ENCODE measurements at places on chromosomes 7 and 10.

- peak; percentile 76 for DNase-seq
Observed at GRCh38 chr7:138890499-138891445, 90.4 kb downstream of the KIAA1549 start.

DNA sequence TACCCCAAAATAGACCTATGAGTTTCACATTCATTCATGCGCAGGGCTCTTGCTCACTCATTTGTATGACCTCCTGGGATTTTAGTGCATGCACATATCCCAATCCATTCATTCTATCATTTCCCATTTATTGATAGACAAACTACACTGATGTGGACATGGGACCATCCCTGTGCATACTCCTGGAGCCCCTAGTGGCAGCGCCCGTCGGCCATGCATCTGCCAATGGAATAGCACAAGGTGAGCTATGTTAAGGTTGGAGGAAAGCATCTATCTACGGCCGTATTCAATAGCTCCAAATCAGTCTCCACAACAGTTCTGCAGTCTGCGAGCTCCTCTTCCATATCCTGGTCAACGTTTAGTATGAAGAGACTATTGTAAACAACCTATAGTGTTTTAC lies 31.7 kb upstream of the FIGNL1 start:
- DNase-seq, result no peak

GRCh38 chr7:137670222-137671064 lies 176.3 kb downstream of the DGKI start:
- DNase-seq, result peak; percentile 54

GRCh38 chr7:40538281-40538680 lies 403.5 kb downstream of the SUGCT start:
- no peak for DNase-seq

DNA sequence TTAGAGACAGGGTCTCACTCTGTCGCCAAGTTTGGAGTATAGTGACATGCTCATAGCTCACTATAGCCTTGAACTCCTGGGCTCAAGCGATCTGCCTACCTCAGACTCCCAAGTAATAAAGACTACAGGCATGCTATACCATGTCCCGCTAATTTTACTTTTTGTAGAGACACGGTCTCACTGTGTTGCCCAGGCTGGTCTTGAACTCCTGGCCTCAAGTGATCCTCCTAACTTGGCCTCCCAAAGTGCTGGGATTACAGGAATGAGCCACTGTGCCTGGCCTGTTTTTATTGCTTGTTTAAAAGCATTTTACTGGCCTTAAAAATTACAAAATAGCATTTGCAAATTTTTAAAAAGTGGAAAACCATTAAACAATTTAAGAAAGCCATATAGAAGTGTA lies 135.0 kb downstream of the JAZF1 start:
- no peak for DNase-seq

GRCh38 chr10:28470873-28471651 lies 61.9 kb upstream of the WAC start:
- no peak for DNase-seq

GRCh38 chr7:30201921-30202320 lies 67.1 kb downstream of the MTURN start:
- DNase-seq, result no peak

- DNase-seq, result no peak
Observed at GRCh38 chr10:35569836-35570235, 35.3 kb upstream of the GJD4 start.

DNA sequence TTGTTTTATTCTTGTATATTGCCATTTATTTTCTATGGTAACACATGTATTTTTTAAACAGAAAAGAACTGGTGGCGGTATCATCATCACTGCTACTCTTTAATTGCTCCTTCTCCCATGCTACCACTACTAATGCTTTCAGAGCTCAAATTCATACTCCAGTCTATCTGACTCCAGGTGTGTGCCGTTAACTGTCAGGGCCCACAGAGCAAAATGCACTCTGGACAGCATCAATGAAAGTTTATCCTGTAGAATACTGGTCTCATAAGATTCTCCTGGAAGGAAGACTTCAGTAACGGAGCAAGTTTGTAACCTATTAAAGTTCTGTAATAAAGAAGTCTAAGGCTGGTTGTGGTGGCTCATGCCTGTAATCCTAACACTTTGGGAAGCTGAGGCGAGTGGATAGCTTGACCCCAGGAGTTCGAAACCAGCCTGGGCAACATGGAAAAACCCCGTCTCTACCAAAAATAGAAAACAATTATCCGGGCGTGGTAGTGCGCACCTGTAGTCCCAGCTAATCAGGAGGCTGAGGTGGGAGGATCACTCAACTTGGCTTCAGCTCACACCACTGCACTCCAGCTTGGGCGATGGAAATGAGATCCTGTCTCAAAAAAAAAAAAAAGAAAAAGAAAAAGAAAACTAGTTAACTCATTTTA lies 18.4 kb downstream of the ZNRF2 start:
- no peak for DNase-seq

- no peak for DNase-seq
Observed at GRCh38 chr10:58300676-58301075, 31.7 kb downstream of the CISD1 start.

GRCh38 chr7:24284699-24285506 lies 913 bp downstream of the NPY start:
- peak; percentile 12 for DNase-seq

DNA sequence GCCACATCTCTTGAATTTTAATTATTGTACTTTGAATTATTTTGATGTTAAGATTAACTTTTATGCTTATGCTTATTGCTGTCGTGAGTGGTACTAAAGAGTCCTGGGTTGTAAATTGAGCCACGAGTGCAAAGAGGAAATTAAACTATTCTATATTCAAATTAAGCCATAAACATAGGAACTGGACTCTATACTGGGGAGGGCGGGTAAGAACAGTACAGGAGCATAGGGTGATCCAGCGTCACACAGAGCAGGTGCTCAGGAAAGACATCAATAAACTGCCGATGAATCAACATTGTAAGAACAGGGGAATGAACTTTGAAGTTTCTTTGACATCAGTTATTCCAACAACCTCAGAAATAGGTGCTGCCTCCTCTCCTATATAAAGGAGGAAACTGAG lies 219.6 kb downstream of the CACNB2 start:
- DNase-seq, result no peak

- DNase-seq, result no peak
Observed at GRCh38 chr10:42990016-42990720, 86.7 kb upstream of the RET start.

DNA sequence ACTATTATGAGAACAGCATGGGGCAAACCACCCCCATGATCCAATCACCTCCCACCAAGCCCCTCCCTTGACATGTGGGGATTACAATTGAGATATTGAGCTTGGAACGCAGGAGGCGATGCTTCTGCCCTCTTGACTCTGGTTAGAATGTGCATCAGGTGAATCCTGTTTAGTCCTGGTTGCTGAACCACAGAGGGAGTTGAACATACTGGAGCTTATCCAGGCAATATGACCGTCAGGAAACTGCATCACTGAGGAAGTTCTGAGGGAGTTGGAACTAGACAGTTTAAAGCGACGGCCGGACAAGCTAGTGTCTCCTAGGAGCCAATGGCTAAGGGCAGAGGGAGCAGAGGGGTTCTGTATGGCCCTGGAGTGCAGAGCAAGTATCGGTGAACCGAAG lies 31.8 kb upstream of the GARS1 start:
- no peak for DNase-seq

- peak; percentile 76 for DNase-seq
Observed at GRCh38 chr10:122154545-122155366, 116.3 kb upstream of the BTBD16 start.

GRCh38 chr7:159022238-159022993 lies 122.3 kb downstream of the VIPR2 start:
- no peak for DNase-seq

DNA sequence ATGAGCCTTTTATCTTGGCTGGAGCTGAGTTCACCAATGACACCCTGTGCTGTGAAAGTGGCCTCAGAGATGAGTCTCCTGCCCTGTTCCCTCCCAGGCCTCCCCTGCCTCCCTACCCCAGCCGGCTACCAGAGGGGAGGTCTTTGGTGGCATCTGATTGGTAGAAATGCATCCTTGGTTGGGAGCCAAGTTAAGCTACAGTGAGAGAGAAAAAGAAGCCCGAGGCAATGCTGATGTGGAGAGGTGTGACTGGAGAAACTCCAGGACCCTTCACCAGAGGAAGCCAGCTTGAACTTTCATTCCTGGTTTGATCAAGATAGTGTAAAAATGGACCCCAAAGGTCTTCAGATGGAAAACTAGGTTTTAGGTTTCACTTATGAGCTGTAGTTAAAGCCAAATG lies 191.1 kb upstream of the TCF7L2 start:
- no peak for DNase-seq

GRCh38 chr7:101956130-101956529 lies 138.7 kb downstream of the CUX1 start:
- DNase-seq, result no peak

- DNase-seq, result peak; percentile 26
Observed at GRCh38 chr7:35716038-35716803, 21.3 kb upstream of the HERPUD2 start.

- no peak for DNase-seq
Observed at GRCh38 chr10:59303018-59303417, 59.3 kb downstream of the FAM13C start.

DNA sequence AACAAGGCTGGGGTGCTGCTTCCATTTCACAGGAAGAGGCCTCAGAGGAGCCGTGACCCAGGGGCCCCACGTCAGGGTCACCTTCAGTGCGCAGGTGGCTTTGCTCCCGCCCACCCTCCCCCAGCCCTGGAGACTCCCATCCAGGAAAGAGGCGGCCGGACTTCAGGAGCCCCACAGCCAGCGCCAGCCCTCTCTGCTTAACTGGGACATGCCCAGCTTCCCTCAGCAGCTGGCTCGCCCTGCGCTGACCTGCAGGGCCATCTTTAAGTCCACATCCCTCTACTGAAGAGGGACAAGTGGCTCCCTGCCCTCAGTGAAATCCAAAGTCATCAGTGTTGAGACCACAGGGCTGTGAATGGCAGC lies 141.9 kb upstream of the PPP2R2D start:
- DNase-seq, result no peak

DNA sequence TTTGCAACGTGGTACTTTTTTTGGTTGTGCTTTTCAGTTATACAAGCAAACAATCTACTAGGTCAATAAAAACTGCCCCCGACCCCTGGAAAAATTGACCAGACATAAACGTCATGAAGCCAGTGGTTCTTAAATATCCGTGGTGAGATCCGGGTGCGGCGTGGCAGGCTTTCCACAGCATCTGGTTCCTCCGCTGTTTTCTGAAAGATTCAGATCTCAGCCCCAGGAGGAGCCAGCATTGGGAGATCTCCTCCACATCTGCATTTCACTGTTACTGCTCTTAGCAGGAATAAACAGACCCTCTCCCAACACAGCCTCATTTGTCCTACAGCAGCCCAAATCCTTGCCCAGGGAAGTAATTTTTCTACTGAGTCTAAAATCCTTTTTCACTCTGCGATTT lies 664.3 kb upstream of the FOXK1 start:
- no peak for DNase-seq

GRCh38 chr10:4492202-4492601 lies 333.8 kb upstream of the AKR1E2 start:
- no peak for DNase-seq

DNA sequence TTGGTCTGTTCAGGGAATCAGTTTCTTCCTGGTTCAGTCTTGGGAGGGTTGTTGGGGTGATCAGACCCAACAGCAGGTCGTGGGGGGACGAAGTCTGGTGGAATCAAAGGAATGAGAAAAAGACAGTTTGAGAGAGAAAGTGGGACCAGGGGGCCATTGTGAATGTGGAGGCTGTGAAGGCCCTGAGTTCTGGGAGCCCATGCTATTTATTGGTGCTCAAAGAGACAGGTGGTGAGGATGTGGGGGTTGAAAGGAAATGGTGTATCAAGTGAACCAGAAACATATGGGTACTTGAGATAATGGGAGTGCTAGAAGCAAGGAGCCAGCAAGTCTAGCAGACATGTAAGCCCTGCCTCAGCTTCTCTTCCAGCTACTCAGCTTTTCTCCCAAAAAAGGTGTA lies 84.1 kb downstream of the CCSER2 start:
- DNase-seq, result no peak

GRCh38 chr10:46272863-46273415 lies 13.9 kb upstream of the ANTXRL start:
- no peak for DNase-seq

GRCh38 chr7:55569797-55570196 lies 2.5 kb downstream of the VOPP1 start:
- DNase-seq, result no peak

DNA sequence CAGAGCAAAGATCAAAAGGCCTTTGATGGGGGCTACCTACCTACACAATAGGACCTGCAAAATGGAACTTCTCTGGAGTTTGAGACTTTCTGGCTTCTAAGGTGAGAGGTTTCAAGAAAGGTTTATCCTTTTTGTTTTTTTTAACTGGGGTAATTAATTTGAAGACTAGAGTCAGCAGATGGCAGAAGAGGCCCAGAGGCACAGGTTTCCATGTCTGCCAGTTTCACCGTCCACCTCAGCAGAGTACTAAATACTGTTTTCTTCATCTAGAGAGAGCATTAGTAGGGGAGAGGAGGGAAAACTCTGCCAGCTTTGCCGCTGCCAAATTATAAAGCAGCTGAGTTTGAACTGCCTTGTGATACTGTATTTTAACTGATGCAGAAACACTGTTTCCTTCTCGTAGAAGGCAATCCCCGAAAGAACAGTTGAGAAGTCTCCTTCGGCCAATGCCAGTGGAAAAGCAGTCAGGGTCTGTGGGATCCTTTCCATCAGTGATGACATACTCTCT lies 138.7 kb downstream of the SLC25A13 start:
- DNase-seq, result no peak

GRCh38 chr7:77563275-77563674 lies 26.2 kb downstream of the PTPN12 start:
- no peak for DNase-seq

GRCh38 chr7:69781412-69781846 lies 183.2 kb downstream of the AUTS2 start:
- peak; percentile 54 for DNase-seq

DNA sequence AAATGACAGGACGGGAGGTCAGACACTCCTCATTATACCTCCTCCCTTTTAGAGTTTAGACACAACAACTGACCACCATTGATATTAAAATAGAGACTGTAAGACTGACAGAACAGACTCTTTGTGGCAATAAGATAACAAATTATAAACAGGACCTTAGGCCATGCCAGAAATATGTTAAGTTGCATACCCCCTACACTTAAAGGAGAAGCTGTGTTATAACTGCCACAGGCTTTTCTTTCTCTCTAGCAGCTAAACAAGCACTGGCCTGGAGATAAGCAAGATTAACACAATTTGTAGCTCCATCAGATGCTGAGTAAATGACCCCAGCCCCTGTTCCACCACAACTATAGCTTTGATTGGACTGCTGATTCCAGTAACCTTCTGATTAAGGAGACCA lies 10.5 kb upstream of the UNC5B start:
- DNase-seq, result no peak

DNA sequence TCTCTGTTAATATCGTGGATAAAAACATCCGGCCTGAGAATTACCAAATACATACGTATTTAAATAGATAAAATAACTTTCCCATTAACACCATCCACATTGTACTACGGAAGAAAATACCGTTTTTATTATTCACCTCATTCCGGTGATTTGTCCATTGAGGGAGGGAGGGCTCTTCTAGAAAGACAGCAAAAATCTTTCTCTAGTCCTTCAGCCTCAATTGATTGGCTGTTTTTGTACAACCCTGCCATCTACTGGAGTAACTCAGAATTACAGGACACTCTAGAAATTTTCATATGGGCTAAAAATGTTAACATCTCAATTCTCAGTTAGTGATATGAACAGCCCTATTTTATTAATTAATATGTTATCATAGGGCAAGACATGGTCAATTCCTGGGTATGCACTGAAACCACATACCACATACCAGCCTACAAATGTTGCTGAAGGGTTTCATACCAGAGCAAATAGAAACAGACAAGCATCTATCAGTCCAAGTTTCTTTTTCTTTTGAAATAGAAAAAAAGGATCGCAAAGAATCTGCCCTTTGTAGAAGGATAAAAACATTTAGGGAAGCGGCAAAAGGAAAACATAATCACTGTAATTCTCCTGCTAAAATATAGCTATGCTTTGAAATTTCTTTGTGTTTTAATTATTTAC lies 55.8 kb upstream of the CDCA7L start:
- DNase-seq, result peak; percentile 86
